Stimulated activated CD8-positive, alpha-beta memory T cell treated with anti-CD3 and anti-CD28 coated beads, Interleukin-4, amount 100 ng/mL, for 1 hour (primary cell): ENCODE measurements at places on chromosomes 12 and 14.
A peak's percentile ranks its signal among the peaks of the same experiment; 100 is the strongest.

- no peak for DNase-seq
Observed at GRCh38 chr14:36713960-36714703, 52.5 kb downstream of the PAX9 start.

GRCh38 chr12:131622422-131622955 is 88.4 kb upstream of the SFSWAP start:
- DNase-seq: no peak

DNA sequence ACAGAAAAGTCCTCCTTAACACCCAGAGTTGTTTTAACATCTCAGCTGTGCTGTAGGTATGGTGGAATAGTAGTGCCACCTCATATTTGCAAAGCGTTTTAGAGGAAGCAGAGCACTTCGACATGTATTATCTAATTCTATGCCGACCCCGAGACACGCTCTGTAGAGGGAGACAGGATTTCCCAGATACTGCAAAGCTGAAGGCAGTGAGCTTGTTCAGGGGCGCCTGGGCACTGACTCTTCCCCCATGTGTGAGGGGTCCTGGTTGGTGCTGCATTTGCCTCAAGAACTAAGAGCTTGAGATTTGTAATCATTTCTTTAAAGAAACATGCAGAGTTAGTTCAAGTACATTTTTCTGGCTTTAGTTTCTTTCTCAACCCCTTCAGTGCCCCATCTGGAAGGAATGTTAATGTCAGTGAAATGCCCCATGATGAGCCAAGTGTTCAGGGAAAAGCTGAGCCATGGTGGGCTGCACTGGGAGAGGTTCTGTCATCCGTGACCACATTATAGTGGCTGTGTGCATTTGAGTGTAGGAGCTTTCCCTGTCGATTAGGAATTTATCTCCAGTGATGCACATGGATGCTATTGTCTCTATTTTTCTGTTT is 66.3 kb downstream of the MBIP start:
- DNase-seq: no peak

DNA sequence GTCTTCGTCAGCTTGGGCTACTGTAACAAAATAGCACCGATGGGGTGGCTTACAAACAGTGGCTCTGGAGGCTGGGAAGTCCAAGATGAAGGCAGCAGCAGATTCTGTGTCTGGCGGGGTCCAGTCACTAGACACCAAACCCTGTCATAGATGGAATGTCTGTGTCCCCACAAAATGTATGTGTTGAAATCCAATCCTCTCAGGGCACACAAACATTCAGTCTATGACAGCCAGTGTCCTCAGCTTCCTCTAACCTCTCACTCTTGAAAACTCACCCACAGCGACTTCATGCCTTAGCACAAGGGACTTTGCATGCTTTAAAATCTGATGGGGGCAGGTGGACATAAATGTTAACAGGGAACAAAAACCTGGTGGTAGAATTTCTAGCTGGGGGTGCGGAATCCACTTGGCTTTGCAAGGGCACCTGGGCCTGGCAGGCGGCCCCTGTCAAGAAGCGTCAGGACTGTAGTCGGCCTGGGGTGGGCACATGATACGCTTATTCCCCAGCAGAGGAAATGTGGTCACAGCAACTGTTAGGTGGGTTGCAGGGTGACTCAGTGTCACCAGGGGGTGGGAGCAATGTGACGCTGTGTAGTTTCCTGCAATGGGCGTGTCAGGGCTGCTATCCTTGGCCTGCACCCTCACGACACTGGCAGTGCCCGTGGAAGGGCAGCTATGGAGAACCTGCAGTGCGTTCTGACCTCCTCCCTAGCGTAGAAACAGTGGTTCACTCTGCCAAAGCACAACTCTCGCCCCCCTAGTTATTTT is 17.7 kb downstream of the RIN3 start:
- peak; percentile 75 for DNase-seq

GRCh38 chr12:112988224-112988623 is 9.9 kb downstream of the OAS2 start:
- no peak for DNase-seq

- DNase-seq: no peak
Observed at GRCh38 chr12:111260732-111261131, 108.2 kb downstream of the PHETA1 start.

- DNase-seq: no peak
Observed at GRCh38 chr14:87169362-87169761, 823.6 kb downstream of the GALC start.

- DNase-seq: no peak
Observed at GRCh38 chr14:81946375-81946774, 412.7 kb upstream of the SEL1L start.

- no peak for DNase-seq
Observed at GRCh38 chr14:89667983-89668382, 250.9 kb upstream of the FOXN3 start.

GRCh38 chr12:28506271-28506670 is 316.0 kb downstream of the CCDC91 start:
- DNase-seq: no peak

DNA sequence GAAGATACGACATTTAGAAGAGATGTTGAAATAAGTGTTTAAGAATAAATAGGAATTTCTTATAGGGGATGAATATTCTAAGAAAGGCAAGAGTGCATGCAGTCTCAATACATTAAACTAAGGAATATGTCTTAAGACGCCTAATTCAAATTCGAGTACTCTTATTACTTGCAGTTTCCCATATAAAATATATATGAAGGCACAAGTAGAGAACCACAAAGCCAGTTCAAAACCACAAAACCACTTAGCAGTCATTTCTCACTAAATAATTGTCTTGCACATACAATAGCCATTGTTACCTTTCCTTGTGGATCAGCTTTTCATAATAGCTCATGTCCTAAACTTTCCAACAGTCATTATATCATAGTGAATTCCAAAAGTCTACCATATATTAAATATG is 91.0 kb upstream of the MON2 start:
- DNase-seq: no peak

GRCh38 chr14:104100171-104101085 is 14.9 kb downstream of the ASPG start:
- no peak for DNase-seq

- no peak for DNase-seq
Observed at GRCh38 chr12:111777345-111778045, 10.8 kb downstream of the ALDH2 start.

- no peak for DNase-seq
Observed at GRCh38 chr12:49744363-49744885, 3.1 kb downstream of the TMBIM6 start.

DNA sequence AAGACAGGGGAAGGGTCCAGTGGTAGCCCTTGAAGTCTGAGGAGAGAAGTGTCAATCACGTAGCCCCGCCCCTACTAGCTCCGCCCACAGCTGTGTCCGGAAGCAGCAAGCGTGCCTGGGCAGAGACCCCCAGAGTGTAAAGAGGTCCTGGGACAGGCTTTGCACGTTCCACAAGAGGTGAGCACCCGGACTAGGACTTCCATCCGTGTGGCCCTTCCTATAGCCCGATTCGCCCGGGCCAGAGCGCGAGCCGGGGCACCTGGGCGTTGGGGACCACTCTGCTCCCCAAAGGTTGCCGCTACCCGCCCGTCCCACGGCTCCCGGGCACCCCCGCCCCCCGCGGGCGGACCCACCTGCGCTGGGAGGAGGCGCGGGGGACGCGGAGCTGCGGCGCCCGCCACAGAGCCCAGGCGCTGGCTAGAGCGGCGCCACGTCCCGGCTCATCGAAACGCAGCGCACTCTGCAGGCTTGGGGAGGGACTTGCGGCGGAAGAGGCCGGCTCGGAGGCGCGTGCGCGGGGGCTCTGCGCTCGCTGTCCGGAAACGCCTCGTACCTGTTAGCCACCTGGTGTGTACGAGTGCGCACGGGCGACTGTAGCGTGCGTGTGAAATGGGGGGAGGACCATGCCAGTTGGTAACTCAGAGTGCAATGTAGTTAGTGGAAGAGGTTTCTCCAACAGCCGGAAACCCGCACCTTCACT is at the start of gene RABGGTA:
Gene RABGGTA (minus strand): TSS at position 464 of the 700 bp plus-strand sequence. CDS start 482 bp downstream, outside the sequence.
- peak; percentile 79 for DNase-seq

- no peak for DNase-seq
Observed at GRCh38 chr12:80622271-80622670, 85.2 kb upstream of the MYF6 start.

DNA sequence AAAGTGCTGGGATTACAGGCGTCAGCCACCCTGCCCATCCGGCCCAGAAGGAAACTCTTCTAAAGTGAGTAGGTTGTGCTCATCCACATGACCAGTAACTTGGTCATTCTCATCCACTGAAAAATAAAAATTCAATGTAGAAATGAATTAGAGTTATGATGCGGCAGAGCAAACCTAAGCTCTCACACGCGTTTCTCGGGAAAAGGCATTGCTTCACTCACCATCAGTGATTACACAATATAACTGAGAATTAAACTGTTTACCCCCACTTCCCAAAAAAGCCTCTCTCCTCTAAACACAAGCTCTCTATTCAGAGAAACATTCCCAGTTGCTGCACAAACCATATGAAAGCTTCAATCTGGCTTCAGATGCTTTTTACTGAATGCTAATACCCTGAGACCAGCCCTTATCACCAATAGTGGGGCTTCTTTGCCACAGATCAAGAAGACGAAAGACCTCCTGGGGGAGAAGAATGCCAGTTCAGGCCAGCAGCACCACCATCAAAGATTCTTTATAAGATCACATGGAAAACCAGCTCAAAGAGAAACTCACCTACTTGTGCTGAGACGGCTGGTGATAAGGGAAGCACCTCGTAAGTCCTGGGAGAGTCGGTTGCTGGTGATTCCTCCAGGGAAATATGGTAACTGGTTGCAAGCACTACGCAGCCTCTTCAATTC is 121.5 kb upstream of the SFSWAP start:
- no peak for DNase-seq

DNA sequence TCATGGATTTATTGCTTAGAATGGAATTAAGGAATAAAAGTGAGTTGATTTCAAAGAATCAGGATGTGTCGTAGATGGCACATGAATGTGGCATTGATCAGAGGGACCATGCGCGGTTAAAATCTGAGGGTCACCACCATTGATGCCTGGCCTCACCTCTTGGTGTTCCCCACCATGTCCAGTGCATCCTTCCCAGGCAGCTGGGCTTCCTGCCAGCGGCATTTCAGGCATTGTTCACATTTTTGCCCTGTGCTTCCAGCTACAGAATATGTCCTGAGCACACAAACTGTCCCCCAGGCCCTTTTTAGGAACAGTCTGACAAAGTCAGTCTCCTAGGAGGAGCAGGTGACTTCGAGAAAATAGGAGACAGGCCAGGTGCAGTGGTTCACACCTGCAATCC is 42.0 kb upstream of the TSPAN9 start:
- no peak for DNase-seq

GRCh38 chr12:91327131-91327530 is 144.5 kb upstream of the DCN start:
- DNase-seq: no peak

- no peak for DNase-seq
Observed at GRCh38 chr12:103930787-103931735, 851 bp downstream of the HSP90B1 start.

DNA sequence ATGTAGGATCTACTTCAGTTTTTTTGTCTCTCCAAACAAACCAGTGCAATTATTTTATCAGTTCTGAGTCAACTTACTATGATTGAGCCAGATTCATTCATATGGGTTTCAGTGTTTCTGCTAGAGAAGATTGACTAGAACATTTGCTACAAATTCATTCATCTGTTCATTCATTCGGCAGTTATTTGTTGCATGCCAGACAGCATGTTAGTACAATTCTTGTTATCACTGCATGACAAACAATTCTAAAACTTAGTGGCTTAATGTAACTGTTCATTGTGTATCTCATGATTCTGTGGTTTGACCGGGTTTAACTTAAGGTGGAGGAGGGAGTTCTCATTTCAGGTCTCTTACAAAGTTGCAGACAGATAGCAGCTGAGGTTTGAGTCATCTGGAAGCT is 52.3 kb downstream of the POLR3B start:
- no peak for DNase-seq

DNA sequence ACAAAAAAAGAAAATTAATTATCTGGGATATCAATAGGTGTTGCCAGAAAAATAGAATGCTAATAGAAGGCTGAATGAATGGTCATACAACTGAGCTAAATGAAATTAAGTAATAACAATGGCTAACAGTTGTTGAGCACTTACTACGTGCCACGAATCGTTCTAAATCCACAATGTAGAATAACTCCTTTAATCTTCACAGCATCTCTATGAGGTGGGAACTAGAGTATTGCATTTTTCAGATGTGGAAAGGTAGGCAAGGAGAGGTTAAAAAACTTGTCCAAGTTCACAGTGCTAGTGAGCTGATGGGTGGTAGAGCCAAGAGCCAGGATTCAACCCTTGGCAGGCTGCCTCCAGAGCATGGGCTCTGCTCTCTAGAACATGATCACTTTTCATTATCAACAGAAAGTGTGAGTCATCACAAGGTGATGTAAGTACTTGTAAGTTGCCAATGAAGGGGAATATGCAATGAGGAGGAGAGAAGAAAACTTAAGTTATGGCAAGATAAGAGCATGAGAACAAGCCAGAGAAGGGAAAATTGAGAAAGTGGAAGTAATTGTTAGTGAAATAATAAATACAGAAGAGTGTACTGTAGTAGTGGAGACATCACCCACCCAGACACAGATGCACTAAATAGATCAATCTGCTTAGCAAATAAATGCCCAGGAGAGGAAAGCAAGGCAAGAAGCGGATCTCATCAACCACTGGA is 122.1 kb downstream of the PRKD1 start:
- no peak for DNase-seq

GRCh38 chr14:30798961-30799360 is 75.4 kb upstream of the COCH start:
- DNase-seq: no peak

- DNase-seq: no peak
Observed at GRCh38 chr14:33932576-33933345, 18.1 kb downstream of the EGLN3 start.

DNA sequence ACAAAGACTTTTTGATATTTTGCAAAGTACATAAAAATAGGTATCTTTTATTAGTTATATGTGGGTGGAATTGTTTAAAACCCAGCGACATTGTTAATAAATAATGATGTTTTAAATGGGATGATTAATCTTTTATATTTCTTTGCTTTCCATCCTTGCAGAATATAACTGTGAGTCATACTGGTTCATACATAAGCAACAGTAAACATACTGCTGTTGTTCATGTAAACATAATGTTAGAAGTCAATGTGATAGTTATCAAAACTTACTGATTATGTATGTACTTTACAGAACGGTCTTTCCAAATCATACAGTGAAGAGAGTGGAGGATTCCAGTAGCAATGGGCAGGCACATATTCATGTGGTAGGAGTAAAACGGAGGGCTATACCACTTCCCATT is 119.8 kb downstream of the ARID2 start:
- no peak for DNase-seq

- no peak for DNase-seq
Observed at GRCh38 chr12:83040991-83041390, 354.3 kb downstream of the TMTC2 start.

DNA sequence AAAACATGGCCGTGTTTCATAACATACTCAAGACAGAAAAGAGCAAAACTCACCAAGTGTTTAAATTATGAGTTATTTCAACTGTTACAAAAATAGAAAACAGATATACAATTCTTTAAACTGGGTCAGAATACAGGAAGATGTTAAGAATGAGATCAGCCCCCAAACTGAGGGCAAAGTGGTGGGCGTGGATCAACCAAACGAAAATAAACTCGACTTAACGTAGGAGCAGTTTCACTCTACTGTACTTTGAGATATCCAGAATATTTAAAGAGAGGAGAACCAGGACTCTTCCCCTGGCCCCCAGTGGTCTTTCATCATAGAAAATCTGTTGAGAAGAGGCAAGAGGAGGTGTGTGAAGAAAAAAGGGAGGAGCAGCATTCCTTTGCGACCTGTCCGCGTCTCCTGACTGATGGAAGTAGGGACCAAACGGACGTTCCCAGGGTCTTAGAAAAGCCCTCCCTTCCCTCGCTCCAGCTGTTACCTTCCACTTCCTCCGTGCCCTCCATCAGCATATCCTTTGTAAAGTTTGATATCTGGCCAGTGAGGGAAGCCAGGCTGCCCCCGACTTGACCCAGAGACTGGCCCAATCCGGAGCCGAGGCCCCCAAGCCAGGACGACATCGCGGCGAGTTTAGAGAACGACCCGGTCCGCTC is 668 bp downstream of the TRIP11 start:
- no peak for DNase-seq
